GM23338 (cell line): ENCODE measurements at places on chromosomes 2 and 18. TPM values are rescaled to one million over a fixed set of nuclear protein-coding genes. Genes with fewer than 3 reads are reported as not detected.

PTRHD1 gene
- total RNA-seq = 27.1 and 46.9 TPM in 2 replicates

KCNE4 gene
- not detected in 2 replicates for total RNA-seq

TUBB8B gene
- total RNA-seq = 1.0 and 3.6 TPM in 2 replicates

BBS5 gene
- 0.10 and 0.35 TPM in 2 replicates for total RNA-seq

NDC80 gene
- 36.6 and 38.9 TPM in 2 replicates for total RNA-seq

DSG3 gene
- 0.24 TPM in 1 of 2 replicates, not detected in the other for total RNA-seq

GFPT1 gene
- 62.0 and 65.2 TPM in 2 replicates for total RNA-seq

SLC9A2 gene
- 0.08 and 0.24 TPM in 2 replicates for total RNA-seq

CABYR gene
- 34.6 and 48.4 TPM in 2 replicates for total RNA-seq

ECEL1 gene
- total RNA-seq = 17.5 and 18.0 TPM in 2 replicates

RELCH gene
- 48.7 and 56.4 TPM in 2 replicates for total RNA-seq

THADA gene
- total RNA-seq = 26.2 and 30.7 TPM in 2 replicates
